MM.1S (cell line): ENCODE measurements at places on chromosomes 7 and 10.

GRCh38 chr10:127945341-127945758 lies 38.4 kb downstream of the PTPRE start:
- DNase-seq: no peak

DNA sequence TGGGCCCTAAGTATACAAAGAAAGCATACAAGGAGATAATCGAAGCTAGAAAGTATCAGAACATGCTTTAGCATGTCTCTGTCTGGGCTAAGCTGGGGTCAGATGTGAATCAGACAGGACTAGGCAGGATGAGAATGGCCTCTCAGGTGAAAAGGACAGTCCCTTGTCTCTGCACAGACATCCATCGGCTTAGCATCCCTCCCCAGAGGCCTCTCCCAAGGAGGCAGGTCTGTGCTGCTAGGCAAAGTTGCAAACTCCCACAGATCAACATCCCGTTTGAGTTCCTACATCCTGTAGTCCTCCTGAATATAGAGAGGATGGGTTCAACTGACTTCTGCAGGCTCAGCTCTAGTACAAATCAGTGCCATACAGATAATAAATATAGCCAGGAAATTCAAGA lies 24.5 kb downstream of the CHST15 start:
- DNase-seq: no peak

DNA sequence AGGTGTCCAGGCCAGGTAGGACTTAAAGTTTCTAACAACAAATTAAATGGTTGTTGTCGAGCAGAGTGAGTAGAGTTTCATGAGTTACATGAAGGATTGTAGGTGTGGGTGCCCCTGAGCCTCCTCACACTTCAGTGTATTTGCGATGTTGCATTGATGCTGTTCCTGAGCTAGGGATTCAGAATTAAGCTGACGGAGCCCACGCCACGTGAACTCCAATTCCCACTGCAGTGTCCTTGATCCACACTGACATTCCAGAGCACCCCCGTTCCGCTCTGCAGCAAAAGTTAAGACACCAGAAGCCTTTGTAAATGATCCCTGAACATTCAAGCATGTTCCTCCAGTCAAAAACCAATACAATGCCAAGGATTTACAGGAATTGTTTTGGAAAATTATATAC lies 78.8 kb upstream of the SEC61G start:
- DNase-seq: no peak

GRCh38 chr7:154503962-154504550 lies 451.9 kb downstream of the DPP6 start:
- DNase-seq: peak; percentile 75

GRCh38 chr10:131475803-131476202 lies 164.3 kb upstream of the TCERG1L start:
- no peak for DNase-seq

DNA sequence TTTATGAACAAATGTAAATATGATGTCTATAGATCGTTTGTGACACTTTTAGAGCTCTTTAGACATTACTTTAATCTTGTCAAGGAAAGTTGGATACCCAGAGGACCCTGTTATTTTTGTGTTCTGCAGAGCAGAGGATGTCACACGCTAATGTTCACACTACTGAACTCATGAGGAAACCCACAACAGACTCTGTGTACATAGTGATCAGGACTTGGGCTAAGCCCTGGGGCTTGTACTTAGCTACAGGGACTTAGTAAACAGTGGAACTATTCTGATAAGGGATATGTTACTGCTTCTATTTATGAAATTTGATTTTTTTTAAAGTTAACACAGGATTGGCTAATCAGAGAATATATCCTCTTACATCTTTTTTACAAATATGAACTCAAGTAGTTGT lies 36.1 kb upstream of the ZNF518A start:
- no peak for DNase-seq

DNA sequence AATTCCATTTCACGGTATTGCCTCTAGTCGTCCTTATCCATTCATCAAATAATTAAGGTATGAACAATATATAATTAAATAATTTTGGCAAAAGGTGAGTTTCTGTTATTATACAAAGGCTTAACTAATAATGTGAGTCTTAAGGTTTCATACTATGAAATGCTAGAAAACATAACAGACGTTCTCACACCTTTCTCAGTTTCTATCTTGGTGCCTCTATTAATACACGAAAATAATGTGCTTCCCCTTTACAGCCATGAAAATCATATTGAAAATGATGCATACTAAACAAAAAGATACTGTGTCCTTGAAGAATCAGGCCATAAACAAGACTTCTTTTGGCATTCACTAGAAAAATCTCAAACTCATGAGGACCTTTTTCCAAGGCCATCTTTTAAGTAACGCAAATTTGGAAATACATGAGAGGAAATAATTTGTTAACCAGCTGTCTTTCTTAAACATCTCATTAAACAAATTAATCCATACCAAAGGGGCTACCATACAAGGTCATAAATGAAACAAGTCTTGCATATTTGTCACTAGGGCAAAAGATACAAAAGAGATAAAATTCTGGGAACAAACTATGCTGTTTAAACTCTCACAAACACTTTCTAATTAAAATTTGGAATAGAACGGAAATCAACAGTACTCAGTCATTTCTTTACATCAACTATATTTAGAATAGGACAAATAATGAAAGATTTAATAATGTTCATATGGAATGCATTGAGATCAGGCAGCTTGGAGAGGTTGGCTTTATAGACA lies 53.9 kb upstream of the CAV2 start:
- DNase-seq: peak; percentile 12

- no peak for DNase-seq
These were observed 180.0 kb downstream of the TNS3 start for GRCh38 chr7:47401611-47402570.

DNA sequence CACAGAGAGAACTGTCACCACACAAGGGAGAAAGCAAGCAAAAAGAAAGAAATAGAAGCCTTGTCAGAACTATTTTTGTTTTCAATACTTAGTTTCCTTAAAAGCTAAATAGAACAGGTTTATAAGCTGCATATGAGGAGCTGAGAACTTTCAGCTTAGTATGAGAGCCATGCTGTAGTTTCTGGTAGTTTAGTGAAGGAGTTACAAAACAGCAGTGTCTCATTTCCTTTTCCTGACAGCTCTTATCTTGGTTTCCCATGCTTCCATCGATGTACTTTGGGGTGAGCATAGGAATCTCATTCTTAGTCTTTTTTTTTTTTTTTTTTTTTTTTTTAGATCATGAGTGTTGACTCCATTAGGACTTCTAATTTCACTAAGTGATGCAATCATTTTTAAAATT lies 8.6 kb upstream of the CHRM2 start:
- no peak for DNase-seq

DNA sequence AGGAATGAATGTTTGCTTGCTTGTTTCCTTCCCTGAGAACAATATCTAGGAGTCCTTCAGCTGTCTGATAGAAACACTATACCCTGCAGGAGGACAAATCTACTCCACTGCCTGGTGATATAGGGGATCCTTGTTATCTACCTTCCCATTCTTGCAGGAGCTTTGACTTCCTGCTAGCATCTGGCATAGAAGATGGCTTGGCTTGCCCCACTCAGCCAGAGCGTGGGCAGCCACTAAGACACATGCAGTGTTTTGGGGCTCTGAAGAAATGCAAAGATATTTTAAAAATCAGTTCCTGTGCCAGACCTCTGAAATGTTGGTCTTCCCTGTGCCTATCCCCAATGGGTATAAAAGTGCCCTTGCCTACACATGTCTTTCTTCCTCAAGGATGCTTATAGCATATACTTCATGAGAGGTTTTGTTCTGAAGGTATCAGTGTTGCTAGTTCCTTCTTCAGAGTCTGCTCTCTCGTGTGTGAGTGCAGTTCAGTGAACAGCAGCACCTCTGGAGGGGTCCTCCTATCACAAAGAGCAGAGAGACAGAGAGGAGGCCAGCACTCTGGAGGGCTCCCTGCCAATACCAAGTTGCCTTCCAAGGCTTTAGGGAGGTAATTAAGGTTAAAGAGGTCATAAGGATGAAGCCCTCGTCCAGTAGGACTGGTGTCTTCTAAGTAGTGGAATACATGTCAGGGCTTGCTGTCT lies 149.1 kb upstream of the CALCR start:
- no peak for DNase-seq

DNA sequence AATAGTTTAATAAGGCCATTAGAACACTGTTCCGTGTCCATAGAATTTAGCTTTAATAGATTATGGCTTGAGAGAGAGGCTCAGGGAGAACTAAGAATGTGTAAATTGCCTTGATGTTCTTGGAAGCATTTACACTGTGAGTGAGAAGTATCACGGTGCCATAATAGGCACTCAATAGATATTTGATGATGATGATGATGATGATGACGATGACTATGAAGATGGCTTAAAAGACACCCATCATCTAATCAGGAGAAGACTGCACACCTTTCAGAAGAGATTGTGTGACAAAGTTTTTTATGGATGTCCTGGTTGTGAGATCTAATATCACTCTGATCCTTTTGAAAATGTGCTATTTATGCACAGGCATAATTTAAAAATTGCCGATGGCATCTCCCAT lies 264.2 kb downstream of the GLI3 start:
- DNase-seq: no peak

- no peak for DNase-seq
These were observed 96.5 kb downstream of the CACNB2 start for GRCh38 chr10:18236756-18237155.

GRCh38 chr7:30510124-30511075 lies 5.8 kb upstream of the GGCT start:
- DNase-seq: peak; percentile 39

- no peak for DNase-seq
These were observed 27.8 kb downstream of the ADCY1 start for GRCh38 chr7:45601816-45602540.

DNA sequence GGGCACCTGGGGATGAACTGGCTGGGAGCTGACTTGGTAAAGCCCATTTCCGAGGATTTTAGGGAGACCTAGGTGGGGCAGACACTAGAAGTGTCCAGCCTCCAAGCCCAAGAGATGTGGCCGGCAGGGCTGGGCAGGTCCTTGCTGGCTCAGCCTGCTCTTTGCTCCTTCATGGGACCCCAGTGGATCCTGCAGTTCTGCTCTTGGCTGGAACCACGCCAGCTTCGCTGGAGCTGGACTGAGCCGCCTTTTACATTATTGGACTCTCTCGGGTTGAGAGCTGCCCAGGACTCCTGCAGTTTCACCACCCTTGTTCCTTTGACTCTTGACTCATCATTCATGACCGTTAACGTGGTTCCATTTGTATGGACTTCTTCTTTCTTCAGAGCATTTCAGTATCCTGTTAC lies 5.7 kb downstream of the PPIF start:
- no peak for DNase-seq

DNA sequence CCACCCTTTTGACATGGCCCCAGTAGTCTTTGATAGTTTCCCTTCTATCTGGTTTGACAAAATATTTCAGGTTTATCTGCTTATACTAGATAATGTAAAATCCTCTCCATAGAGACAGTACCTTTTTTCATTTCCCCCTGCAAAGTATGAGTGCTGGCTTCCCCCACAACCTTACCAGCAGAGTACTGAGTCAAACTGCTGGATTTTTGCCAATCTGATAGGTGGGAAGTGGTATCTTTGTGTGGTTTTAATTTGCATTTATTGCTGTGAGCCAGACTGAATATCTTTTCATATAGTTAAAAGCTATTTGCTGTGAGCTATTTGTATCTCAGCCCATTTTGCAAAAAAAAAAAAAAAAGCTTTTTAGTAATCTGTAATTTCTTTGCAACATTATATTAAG lies 32.1 kb upstream of the HECTD2 start:
- no peak for DNase-seq

GRCh38 chr7:99141841-99142726 lies 1.8 kb downstream of the SMURF1 start:
- DNase-seq: no peak

GRCh38 chr10:95559471-95559870 lies 1.7 kb downstream of the SORBS1 start:
- no peak for DNase-seq

- DNase-seq: no peak
These were observed 138.2 kb downstream of the ADAM12 start for GRCh38 chr10:126250045-126250444.
